Activated CD4-positive, alpha-beta T cell treated with anti-CD3 and anti-CD28 coated beads, Interleukin-10, Interleukin-2, amounts not matched to agents 100 ng/mL and 50 ng/mL, durations not matched to agents 16 hours and 8 hours (primary cell): ENCODE measurements at places on chromosomes 2 and 18.
A peak's percentile ranks its signal among the peaks of the same experiment; 100 is the strongest.

DNA sequence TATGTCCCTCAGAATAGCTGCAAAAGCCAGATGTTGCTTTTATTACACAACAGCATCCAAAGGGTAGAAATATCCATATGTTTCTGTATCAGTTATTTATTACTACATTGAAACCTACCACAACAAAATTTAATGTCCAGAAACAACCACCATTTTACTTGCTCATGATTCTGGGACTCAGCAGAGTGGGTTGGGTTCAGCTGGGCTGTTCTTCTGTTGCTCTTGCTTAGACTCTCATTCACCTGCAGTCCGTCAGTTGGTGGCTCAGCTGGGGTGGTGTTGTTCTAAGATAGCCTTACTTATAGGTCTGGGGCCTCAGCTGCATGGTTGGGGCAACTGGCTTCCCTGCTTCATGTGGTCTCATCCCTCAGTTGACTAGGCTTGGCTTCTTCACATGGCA is 21.7 kb downstream of the AQP4 start:
- DNase-seq: no peak

- DNase-seq: peak; percentile 61
Observed at GRCh38 chr2:196230061-196230854, 58.9 kb upstream of the STK17B start.

DNA sequence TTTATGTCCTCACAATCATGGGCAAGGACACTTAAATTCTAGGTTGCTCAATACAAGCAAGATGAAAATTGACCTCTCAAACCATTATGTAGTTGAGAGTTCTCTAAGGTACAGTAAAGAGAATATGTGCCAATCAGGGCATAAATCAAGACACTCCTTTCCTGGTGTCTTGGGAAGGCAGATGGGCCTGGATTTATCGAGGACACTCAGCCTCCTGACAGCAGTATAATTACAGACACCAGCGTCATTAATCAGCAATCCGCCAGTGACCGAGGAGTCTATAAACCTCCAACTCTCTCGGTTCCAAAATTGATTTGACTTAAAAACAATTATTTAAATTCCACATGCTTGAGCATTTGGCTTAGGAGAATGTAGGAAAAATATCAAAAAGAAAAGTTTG is 75.7 kb upstream of the DAPL1 start:
- DNase-seq: no peak

- no peak for DNase-seq
Observed at GRCh38 chr2:136823291-136823690, 57.9 kb downstream of the THSD7B start.

GRCh38 chr2:215888680-215889079 is 124.7 kb downstream of the MREG start:
- DNase-seq: no peak

DNA sequence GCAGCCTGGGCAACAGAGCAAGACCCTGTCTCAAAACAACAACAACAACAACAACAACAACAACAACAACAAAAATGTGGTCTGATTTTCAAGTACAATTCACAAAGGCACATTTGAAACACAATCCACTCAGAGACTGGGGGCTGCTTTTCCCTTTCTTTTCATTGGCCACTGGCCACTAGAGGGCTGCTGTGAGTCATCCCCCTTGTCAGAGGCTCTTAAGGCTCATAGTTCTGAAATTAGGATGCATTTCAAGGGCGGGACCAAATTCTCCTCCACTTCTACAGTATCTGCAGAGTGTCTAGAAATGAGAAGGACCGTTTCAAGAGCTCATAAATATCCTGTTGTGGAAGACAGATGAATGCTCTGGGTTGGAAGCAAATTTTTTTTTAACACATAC is 285.4 kb downstream of the NRXN1 start:
- DNase-seq: peak; percentile 4

- no peak for DNase-seq
Observed at GRCh38 chr2:28635191-28635611, 116.4 kb upstream of the PPP1CB start.

GRCh38 chr2:60899230-60899891 is 18.0 kb downstream of the REL start:
- DNase-seq: peak; percentile 38
